ENCODE measurements at places on chromosomes 1 and 21.
A peak's percentile ranks its signal among the peaks of the same experiment; 100 is the strongest.

GRCh38 chr1:236677641-236678235 is 8.6 kb upstream of the ACTN2 start:
- DNase-seq, result no peak

DNA sequence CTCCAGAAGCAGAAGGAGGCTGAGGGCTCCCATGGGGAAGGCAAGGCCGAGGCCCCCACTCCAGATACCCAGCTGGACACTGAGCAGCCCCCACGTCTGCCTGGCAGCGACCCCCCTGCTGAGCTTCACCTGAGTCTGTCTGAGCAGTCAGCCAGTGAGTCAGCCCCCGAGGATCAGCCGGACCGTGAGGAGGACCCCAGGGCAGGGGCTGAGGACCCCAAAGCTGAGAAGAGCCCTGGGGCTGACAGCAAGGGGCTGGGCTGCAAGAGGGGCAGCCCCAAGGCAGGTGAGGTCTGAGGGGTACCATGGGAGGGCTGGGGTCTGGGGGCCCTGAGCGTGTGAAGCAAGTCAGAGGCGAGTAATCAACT is 21.3 kb downstream of the DMBX1 start:
- DNase-seq, result no peak

GRCh38 chr1:45198185-45198584 is 8.2 kb downstream of the ZSWIM5 start:
- no peak for DNase-seq

DNA sequence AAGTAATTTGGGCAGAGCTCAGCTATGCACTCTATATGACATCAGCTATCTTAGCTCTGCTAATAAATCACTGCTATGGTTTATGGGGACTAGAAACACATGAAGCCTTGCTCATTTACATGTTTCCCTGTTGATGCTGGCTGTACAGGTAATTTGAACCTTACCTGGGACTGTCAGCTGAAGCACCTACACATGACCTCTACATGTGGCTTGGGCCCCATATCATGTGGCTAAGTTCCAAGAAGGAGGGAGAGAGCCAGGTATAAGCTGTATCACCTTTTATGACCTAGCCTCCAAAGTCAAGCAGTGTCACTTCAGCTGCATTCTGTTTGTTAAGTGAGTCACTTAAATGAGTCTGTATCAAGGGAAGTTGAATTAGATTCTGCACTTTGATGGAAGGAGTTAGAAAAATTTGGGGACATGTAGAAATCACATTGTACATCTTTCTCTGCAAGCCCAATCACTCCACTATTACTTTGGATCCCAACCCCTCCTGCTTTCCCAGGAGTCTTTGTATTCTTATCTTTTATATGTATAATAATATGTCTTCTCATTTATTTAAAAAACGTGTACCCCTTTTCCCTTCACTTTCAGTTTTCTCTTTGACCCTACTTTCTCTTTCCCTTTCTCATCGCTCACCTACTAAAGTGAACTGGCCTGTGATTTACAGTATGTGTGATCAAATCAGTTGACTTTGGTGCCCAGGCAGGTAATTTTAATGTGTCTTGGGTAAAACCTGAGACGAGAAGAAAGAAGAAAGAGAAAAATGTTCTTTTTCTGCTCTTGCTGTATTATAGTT is 53.4 kb upstream of the PRKACB start:
- DNase-seq, result no peak

GRCh38 chr1:158169105-158169504 is 11.6 kb upstream of the CD1D start:
- no peak for DNase-seq

DNA sequence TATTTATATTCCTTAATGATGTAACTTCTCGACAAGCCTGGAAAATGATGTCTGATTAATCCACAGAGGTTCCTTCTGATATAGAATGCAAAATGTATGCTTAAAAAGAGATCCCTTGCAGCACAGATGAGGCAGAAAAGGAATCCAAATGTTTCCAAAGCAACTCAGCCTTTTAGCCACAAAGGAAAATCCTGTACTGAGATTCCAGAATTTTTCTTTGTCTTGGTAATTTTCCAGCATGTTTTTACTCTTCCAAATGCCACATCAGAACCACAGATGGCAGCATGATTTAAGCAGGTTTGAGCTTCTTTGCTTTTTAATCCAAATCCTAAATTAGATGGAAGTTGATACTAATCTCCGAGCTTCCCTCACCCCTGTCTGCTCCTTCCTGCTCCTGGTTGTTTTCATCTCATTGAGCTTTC is 176.4 kb upstream of the PALMD start:
- DNase-seq, result peak; percentile 60

DNA sequence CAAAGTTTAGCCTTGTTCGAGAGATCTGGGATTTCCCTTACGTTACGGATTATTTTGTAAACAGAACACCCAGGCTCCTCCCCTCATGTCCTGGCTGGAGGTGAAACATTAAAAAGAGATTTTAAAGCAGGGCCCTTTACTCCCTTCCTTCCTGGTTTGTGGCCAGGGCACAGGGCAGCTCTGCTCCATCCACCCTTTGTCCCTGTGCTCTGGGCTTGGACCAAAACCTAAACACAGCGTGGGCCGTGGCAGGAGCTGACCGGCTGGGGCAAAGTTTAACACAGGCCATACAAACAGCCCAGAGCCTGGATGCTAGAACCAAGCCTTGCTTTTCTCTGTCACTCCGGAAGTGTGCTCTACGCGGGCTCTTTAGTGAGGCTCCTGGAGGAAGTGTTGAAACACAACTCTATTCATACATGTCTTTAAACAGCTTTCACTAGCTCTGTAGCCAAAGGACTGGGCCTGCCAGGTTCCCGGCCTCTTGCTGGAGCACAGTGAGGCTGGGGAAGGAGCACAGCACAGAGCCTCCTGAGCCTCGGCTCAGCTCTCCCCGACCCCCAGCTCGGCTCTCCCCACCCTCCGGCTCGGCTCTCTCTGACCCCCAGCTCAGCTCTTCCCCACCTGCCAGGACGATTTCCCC is 84.7 kb downstream of the PDE9A start:
- no peak for DNase-seq

- no peak for DNase-seq
These were observed 12.6 kb downstream of the KIAA0040 start for GRCh38 chr1:175179837-175180590.

DNA sequence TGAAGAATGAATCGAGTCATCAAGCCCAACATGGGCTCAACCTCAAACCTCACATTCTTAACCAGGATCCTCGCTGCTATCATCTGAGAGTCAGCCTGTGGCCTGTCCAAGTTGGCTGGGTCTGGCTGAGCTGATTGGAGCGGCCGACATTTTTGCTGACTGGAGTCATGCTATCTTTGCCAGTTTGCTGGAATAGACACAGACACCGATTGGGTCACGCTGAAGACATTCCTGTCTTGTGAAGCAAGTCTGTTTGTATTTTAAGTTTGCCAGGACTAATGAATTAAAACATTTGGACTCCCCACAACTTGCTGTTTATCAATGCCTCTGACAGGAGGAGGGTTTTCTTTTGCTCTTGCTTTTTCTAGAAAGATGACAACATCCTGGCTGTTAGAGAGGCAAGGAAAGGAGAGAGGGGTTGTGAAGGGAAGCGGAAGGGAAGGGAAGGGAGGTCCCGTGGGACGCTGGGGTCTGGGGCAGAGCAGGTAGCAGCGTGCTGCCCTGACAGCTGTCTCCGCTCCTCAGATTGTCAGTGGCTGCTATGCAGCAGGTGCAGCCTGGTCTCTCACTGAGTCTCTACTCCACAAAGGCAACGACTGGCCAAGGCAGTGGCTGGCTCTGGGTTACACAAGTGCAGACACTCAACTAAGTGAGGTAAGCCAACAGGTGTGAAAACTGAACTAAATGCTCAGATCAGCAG is at the start of gene MAP3K7CL:
Gene MAP3K7CL (plus strand): TSS at position 375 of the 700 bp plus-strand sequence. CDS start 2,701 bp downstream, outside the sequence.
- peak; percentile 33 for DNase-seq

GRCh38 chr21:25563361-25564116 is 43.7 kb downstream of the MRPL39 start:
- no peak for DNase-seq

- DNase-seq, result no peak
These were observed 52.5 kb upstream of the TINAGL1 start for GRCh38 chr1:31523769-31524168.

DNA sequence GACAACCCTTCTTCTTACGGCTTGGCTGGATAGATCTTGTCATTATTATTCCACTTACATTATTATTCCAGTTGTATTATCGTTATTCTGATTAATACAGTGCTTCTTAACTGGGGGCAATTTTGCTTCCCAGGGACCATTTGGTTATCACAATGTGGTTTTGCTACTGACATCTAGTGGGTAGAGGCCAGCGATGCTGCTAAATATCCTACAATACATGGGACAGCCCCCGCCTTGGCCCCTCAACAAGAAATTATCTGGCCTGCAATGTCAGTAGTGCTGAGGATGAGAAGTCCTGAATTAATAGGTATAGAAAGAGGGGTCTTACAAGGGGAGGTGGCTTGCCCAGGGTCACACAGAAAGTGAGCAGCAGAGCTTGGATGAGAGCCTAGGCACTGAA is 105.6 kb downstream of the PTPRU start:
- no peak for DNase-seq

- no peak for DNase-seq
These were observed 309.0 kb downstream of the CTH start for GRCh38 chr1:70720109-70720508.

GRCh38 chr1:117659550-117660270 is 53.9 kb downstream of the TENT5C start:
- no peak for DNase-seq

DNA sequence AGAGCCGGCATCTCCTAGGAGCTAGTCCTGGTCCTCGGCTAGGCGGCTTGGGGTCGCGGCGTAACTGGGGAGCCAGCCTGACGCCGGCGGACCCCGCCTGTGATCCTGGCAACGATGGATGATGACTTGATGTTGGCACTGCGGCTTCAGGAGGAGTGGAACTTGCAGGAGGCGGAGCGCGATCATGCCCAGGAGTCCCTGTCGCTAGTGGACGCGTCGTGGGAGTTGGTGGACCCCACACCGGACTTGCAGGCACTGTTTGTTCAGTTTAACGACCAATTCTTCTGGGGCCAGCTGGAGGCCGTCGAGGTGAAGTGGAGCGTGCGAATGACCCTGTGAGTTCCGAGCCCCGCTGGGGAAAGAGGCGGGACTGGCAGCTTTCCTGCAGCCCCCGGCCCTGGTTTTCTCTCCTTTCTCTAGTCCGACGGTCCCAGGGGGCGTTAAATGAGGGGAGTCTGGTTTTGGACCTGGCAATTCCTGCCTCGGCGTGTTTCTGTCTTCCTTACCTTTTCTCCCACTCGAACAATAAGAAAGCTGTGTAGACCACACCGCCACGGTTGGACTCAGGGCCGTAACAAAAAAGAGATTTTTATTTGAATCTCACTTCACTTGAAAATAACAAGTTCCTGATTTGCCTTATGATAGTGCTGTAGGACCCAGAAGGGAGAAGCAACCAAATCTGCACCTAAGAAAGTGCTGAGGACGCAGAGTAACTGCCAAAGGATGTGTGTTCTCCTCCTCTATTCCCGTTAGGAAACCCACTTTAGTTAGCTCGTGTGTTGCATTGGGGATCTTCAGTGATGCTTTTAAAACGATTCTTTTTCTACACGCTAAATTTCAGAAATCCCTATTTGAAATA is at the start of gene SPRTN:
Gene SPRTN (plus strand): TSS at position 24 of the 859 bp plus-strand sequence. CDS start 91 bp downstream, at position 115.
- DNase-seq, result peak; percentile 10

GRCh38 chr1:163633366-163633765 is 311.6 kb downstream of the NUF2 start:
- DNase-seq, result no peak

DNA sequence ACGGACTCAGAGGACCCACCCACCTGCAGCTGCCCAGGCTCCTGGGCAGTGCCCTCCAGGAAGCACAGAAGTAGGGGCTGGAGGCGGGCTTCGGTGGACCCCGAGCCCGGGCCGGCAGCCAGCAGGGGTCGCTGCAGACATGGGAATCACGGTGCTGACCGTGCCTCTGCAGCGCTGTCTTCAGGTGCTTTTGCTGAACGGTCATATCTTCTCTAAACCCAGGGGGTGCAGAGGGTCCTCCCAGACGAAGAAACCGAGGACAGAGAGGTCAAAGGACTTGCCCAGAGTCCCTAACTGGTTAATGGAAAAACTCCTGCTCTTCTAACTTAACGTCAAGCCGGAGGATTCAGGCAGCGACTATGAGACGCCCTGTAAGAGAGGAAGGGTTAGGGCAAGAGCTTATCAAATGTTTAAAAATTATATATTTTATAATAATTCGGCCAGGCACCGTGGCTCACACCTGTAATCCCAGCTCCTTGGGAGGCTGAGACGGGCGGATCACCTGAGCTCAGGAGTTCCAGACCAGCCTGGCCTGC is 21.5 kb upstream of the LEFTY2 start:
- DNase-seq, result no peak

DNA sequence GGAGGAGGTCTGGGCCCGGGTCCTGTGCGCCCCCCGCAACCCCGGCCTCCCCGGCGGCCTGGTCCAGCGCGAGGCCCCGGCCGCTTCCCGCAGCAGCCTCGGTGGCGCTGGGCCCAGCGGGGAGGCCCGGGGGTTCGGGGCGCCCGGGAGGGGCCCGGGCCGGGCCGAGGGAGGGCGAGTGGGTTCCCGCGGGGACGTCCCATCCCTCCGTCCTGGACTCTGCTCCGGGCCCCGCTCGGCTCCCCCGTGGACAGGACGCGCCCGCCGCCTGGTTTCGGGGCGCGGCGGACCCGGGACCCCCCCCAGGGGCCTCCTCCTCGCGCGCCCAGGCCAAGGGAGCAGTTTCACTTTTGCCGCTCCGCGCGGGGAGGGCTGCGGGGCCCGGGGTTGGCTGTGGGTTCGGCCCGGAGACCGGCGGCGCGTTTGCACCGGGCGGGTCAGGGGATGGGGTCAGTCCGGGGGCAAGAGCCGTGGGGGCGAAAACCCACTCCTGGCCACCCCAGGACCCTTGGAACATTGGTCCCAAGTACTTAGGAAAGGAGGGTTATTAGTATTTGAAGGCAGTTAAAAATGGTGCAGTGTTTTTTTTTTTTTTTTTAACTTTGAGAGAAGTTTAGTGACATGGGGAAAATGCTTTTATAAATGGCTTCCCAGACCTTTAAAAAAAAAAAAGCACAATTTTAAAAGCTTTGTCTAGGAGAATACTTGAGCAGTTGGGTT is 677 bp downstream of the AGPAT3 start:
- DNase-seq, result peak; percentile 20

GRCh38 chr1:209708297-209708696 is 3.7 kb downstream of the HSD11B1 start:
- no peak for DNase-seq

GRCh38 chr1:2865571-2866421 is 64.3 kb upstream of the TTC34 start:
- no peak for DNase-seq

- DNase-seq, result no peak
These were observed 28.6 kb upstream of the DUSP23 start for GRCh38 chr1:159752135-159752580.

DNA sequence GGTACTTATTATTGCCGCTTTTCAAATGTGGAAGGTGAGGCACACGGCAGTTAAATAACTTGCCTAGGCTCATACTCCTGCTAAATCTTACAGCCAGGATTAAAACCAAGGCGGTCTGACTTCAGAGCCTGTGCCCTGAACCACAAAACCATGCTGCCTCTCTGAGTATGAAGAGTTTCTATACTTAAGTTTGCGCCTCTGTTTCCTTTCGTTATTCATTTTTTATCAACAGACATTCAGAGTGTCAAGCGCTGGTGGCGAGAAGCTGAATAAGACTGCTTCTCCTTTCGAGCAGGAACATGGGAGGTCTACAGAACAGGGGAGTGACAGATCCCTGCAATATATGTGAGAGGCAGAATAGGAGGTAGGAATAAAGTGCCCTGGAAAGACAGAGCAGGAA is 96.0 kb upstream of the DUSP10 start:
- no peak for DNase-seq
